Effector memory CD4-positive, alpha-beta T cell (primary cell): ENCODE measurements at places on chromosomes 2 and 18.

DNA sequence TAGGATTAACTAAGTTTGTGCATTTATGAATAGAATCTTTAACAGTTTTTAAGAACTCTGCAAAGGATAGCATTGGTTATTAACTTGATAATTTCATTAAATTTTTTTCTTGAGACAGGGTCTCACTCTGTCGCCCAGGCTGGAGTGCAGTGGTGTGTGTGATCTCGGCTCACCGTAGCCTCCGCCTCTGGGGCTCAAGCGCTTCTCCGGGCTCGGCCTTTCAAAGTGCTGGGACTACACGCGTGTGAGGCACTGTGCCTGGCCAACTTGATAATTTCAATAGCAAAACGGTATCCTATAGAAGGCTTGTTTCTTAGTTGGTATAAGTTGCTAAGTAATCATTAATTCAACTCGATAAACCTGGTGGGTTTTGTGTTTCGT, 38.0 kb downstream of the ADNP2 start:
- DNase-seq = no peak

GRCh38 chr2:76641506-76641905, 880.7 kb downstream of the LRRTM4 start:
- DNase-seq = no peak

GRCh38 chr2:46297546-46298271, 502 bp downstream of the EPAS1 start:
- peak; percentile 61 for DNase-seq

GRCh38 chr2:53475321-53475720, 292.3 kb upstream of the CHAC2 start:
- no peak for DNase-seq

GRCh38 chr18:44537526-44537925, 143.2 kb upstream of the SETBP1 start:
- no peak for DNase-seq

DNA sequence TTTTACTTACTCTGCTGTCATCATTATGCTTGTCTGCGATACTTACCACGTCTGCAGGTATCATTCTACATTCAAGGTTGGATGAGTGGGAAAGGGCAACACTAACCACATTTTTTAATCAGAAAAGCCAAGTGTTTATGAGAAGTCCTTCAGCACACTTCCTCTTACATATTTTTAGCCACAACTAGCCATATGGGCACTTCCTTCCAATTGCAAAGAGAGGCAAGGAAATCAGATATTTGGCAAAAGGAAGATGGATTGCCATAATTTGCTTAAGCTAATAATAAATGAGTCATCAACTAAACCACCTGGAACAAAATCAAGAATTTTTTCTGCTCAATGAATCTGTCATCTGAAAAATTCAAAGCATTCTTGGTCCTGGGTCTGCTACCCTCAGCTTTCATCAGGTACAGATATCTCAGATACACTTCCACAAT, 16.7 kb upstream of the MRO start:
- no peak for DNase-seq
